ENCODE measurements at places on chromosomes 13 and 19.
A peak's percentile ranks its signal among the peaks of the same experiment; 100 is the strongest.

GRCh38 chr13:93716623-93717022, 490.0 kb downstream of the GPC6 start:
- no peak for DNase-seq

GRCh38 chr19:19711934-19712828, 20.7 kb downstream of the ZNF14 start:
- no peak for DNase-seq

GRCh38 chr13:50460358-50460757, 383.1 kb downstream of the DLEU7 start:
- no peak for DNase-seq

GRCh38 chr13:24060993-24061392, 99.5 kb upstream of the SPATA13 start:
- DNase-seq = no peak

- no peak for DNase-seq
Observed at GRCh38 chr19:13404236-13404635, 102.0 kb downstream of the CACNA1A start.

DNA sequence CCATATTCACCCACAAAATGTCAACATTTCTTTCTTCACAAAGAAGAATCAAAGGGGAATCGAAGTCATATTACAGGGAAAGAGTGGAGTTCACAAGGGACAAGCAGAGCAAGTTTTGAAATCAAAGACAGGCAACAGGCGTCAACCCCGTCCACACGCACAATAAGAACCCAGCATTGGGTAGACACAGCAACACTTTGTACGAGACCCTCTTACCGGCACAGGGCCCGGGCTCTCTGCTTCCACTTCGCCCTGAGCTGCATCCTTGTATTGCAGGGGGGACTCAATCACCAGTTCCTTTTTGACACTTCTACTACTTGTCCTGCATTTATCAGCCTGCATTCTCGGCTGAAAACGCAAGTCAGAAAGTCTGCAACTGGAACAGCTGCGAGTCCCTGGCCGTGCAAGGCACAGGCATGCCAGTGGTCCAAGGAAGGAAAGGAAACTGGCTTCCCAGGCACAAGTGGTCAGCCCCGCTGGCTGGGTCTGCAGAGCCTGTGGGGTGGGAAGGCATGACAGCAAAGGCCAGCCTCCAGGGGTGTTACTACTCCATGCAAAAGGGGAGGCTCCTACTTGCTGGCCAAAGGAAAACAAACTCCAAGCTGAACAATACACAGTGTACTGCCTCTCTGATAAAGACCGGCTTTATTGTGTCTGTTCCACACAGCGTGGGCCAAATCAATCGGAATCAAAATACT, at the start of gene DOCK9:
Gene DOCK9 (minus strand): TSS at position 497 of the 698 bp plus-strand sequence. CDS start 155 bp downstream, at position 342.
- no peak for DNase-seq

DNA sequence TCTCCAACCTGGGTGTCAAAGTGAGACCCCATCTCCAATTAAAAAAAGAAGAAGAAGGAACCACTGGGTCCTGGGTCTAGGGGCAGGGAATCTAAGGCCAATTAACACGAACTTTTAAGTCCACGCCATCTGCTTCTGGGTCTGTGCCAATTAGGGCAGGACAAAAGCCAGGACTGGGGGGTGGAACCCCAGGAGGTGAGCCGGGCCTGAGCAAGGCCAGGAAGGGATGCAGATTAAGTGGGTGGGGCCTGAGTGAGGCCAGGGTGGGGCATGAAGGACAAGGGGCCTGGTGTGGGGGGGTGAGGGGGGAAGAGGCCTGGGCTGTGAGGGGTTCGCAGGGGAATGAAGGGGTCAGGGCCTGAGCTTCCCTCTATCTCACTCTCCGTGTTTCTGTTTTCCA, 26.3 kb upstream of the ZNF83 start:
- no peak for DNase-seq

DNA sequence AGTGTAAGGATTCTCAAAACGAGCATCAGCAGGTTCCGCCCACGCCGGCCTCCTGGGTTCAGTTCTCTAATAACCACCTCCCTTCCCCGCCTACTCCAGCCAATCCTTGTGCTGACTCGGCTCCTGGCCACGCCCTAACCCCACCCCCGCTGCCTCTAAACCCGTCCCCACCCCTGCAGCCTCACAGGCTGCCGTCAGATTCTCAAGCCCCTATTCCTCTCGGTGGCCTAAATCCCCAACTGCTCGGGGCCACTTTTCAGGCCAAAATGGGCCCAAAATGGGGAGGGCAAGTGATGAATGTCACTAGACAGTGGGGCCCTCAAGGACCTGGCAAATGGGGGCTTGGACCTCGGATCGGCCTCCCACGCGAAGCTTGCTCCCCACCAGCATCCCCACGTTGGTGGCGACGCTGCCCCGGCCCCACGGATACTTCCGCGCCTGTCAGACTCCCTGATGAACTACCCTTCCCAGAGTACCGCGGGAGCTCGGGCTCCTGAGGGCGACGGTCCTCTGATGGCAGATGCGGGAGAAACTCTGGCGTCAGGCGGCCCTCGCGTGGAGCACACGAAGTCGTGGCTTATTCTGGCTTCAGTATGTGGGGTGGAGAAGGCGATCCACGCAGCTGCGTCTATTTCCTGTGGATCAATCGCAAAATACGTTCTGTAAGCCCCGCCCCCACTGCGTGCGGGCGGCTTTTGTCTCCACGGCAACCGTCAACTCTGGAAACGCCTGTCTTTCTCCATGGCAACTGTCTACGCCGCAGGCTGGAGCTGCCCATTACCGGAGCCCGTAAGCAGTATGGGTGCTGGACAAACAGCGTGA, 24.8 kb downstream of the ZNF473 start:
- peak; percentile 62 for DNase-seq
